Activated CD4-positive, alpha-beta T cell treated with anti-CD3 and anti-CD28 coated beads, Interleukin-2, Interleukin-6, amounts not matched to agents 100 ng/mL and 50 ng/mL, durations not matched to agents 16 hours and 8 hours (primary cell): ENCODE measurements at places on chromosomes 4 and X.

DNA sequence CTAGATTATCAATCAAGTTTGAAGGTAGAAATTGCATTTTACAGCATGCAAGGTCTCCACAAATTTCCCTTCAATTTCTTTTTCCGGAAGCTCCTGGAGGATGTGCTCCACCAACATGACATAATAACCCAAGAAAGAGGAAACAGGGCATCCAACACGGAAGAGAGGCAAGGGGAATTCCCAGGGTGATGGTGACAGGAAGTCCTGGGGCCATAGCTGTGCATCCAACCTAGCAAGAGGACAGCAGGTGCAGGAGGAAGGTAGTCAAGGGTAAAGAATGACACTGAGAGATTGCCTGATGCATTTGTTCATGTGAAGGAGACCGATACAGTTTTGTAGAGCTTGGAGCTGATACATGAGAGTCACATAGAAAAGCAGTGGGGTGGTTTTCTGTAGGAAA is 115.7 kb upstream of the LSM6 start:
- no peak for DNase-seq

DNA sequence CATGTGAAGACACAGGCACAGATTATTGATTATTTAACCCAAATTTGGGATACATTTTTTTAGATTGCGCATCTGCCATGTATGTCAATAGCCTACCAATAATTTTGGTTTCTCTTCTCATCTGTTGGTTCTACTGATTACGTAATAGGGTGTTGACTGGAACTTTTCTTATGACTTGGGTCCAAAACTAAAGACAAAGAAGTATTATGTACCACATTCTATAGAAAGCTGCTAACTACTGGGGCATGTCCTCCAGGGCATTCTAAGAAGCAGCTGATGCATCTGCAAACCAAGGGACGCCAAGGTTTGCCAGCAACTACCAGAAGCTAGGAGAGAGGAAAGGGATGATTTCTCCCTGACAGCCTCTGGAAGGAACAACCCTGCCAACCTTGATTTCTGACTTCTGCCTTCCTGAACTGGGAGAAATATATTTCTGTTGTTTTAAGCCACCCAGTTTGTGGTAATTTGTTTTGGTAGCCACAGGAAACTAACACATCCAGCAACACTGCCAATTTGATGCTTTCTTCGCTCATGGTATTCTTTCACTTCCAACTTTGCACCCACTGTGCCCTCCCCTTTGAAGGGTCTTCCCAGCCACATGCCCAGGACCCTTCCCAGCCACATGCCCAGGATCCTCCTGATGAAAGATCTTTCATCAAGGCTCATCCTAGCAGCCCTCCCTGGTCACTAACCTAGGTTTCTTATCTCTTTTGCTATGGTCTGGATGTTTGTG is 15.9 kb upstream of the TLR1 start:
- DNase-seq, result no peak

DNA sequence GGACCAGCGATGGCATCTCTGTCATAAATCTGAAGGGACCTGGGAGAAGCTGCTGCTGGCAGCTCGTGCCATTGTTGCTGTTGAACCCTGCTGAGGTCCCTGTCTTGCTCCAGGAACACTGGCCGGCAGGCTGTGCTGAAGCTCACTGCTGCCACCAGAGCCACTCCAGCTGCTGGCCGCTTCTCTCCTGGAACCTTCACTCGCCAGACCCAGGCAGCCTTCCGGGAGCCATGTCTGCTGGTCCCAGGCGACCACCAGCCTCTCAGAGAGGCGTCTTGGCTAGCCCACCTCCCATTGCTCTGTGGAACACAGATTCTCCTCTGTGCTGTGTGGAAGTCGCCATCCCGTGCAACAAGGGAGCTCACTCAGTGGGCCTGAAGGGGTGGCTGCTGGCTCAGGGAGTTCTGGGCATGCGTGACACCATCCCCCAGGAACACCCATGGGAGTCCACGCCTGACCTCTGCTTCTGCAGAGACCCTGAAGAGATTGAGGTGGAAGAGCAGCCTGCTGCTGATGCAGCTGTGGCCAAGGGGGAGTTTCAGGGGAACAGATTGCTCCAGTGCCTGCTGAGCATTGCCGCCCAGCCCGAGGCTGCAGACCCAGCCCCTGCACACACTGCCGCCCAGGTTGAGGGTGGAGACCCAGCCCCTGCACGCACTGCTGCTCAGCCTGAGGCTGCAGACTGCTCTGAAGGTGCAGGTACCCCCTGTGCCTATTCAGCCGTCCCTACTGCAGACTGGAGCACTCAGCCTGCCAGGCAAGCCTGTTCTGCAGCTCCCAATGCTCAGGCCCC is 33.1 kb upstream of the CYP4V2 start:
- DNase-seq, result no peak

- no peak for DNase-seq
Measured at GRCh38 chr4:60989141-60989540, 211.0 kb upstream of the ADGRL3 start.

DNA sequence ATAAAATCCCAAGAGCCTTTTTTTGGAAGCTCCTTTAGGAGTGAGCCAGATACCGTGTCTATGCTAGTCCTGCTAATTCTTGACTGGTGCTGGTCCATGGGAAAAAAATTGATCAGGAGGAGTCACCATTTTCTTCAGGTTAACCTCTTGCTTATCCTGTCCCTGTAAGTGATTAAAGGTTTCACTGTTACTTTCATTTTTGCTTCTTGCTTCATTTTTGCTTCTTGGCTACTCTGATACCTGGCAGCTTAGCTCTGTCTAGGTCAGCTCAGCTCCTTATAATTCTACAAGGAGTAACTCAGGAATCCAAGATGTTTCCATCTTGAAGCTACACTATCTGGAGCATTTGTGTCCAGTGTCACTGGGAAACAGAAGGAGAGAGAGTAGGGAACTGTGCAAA is 45.7 kb downstream of the AFM start:
- DNase-seq, result no peak
